ENCODE measurements at places on chromosomes 16 and 17. TPM values are rescaled to one million over a fixed set of nuclear protein-coding genes. Genes with fewer than 3 reads are reported as not detected.

- no peak for DNase-seq
These were observed 42.7 kb downstream of the PLXDC1 start for GRCh38 chr17:39108461-39109375.

DNA sequence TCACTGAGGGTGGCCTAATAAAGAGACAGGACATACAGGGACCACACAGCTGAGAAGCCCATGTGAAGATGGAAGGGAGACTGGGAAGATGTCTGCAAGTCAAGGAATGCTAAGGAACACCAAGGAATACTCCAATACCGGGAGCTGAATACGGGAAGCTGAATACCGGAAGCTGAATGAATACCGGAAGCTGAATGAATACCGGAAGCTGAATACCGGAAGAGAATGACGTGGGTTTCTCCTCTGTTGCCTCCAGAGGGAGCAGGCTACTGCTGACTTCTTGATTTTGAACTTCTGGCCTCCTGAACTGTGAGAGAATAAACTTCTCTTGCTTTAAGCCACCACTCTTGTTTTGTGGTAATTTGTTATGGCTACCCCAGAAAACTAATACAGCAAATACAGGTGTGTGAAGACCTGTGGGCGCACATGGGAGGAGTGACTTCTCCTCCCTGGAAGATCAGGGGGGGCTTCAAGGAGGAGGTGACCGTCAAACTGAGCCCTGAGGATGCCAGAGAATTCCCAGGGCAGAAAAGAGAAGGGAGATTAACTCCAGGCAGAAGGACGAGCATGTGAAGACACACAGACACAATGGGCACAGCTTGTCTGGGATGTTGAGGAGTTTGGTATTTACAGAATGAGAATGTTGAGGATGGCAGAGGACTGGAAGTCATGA lies 259.9 kb downstream of the IRF8 start:
- DNase-seq: no peak

DNA sequence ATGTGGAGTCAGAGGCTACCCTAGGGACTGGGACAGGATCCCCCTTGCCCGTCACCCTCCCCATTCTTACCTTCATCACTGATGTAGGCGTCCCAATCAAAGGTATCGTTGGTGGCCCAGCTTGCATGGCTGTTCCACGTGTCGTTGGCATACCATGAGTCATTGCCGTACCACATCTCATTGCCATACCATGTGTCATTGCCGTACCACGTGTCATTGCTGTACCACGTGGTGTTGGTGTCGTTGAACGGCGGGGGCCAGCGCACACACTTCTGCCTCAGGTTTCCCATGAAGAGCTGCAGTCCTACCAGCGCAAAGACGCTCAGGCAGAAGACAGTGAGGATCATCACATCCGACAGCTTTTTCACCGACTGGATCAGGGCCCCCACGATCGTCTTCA lies 4.8 kb downstream of the SCN4A start:
- no peak for DNase-seq

DNA sequence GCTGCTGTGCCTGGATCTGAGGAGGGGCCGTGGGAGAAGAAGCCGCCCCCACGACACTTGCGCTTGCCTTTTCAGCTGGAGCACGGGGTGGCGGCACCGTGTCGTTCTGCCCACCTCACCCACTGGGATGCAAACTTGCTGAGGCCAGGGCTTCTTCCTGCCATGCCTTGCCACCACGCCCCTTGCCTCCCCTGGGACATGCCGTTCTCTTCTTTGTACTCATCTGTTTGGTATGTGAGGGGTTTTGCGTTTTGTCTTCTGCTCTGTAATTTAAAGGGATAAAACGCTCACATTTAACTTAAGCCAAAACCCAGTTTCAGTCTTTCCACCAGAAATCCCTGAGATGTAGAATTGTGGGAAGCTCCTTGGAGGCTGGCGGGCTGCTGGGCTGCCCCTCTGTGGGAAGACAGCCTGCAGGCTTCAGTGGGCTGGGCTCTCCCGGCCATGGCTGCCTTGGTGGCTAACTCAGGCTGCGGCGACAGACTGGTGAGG lies 180.2 kb downstream of the RPTOR start:
- DNase-seq: no peak

DNA sequence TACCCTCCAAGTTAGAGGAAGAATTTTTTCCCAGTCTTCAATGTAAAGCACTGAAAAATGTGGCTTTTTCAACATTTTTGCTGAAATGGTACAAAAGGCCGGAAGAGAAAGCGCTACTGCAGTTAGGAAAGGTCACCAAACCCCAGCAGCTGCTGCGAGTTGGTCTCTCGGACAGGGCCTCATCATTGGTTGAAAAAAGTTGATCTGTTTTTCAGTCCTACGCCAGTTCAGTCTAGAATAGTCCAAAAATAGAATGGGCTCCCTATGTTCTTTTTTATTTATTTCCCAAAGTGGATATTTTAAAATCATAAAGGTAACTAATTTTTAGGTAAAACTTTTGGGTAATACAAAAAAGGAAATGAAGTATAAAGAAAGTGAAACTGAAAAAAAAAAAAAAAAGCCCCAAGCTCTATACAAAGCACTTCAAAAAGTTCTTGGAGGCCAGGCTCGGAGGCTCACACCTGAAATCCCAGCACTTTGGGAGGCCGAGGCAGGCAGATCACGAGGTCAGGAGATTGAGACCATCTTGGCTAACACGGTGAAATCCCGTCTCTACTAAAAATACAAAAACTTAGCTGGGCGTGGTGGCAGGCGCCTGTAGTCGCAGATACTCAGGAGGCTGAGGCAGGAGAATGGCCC lies 17.4 kb downstream of the ADAP2 start:
- no peak for DNase-seq

DNA sequence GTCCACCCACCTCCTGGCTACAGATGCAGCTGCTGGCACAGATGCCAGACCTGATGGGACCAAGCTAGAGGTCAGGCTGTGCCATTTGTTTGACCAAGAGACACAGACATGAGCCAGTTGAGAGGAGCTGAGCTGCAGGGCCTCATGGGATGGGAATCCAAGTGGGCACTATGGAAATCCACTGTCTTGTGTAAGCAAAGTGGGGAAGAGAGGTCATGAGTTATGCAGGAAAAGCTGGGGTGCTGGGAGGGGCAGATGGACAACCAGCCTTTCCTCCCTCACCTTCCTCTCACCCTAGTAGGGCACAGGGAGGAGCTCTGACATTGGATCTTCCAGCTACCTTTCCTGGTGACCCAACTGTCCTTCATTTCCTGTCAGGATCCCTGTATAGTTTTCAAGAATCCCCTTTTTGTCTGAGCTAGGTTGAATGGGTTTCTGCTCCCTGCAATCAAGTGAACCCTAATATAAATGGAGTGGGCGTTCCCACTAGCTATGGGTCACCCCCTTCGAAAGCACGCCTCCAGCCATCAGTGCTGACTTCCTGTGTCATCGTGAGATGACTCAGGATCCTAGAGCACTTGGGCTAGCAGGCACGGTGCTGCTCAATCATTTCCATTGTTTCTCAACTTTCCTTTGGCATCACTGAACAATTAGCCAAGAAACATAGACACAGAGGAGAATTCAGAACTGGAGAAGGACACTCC lies 13.6 kb downstream of the ATPAF2 start:
- DNase-seq: no peak

- no peak for DNase-seq
These were observed 81.4 kb upstream of the DYNLRB2 start for GRCh38 chr16:80459331-80459777.

DNA sequence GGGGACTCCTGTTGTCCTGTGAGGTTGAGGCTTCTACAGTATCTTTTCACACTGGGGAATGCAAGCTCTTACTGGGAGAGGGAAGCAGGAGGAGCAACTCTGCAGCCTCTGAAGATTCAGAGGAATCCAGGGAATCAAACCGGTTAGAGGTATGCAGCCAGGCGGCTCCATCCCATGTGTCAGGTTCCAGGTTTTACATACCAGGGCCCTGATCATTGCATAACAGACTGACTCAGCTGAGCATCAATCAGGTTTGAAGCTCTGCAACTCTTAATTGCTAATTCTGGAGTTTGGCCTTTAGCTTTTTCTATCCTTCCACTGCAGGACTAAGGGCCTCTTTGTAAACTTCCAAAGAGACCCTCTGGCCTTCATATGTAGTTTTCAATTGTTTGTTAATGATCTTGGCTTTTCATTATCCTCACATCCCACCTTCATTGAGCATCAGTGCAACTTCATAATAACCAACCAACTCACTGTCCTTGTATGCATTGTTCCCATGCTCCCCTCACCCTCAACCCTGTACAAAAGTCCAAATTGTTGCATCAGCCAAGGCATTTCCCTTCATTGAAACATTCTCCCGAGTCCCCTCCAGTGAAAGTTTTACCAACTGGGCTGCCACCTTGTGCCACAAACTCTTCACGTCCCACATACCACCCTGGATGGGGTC lies 59.7 kb upstream of the DHX40 start:
- DNase-seq: no peak

GRCh38 chr17:32126325-32126724 lies 16.0 kb upstream of the RHOT1 start:
- no peak for DNase-seq

- DNase-seq: no peak
These were observed 774.5 kb upstream of the RBFOX1 start for GRCh38 chr16:6558126-6558525.

GRCh38 chr16:1979271-1980029 lies 1.8 kb downstream of the NOXO1 start:
- DNase-seq: no peak

DNA sequence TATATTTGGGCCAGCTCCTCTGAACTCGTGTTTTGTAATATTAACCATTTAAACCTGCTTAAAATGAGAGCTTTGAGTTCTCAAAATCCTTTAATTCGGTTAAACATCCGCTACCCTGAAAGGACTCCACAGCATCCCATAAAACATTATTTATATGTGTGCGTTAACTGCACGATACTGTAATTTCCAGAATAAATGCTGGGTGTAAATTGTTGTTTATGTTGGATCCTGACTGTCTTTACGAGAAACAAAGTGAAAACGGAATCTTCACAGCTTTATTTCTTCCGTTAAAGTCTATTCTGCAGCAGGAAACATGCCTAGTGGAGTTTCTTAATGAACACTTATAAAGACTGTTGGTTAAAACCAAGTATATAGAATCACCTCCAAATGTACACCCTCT lies 143.4 kb downstream of the SNX11 start:
- no peak for DNase-seq

- no peak for DNase-seq
These were observed 21.4 kb downstream of the TOM1L2 start for GRCh38 chr17:17950806-17951205.

GRCh38 chr17:48013876-48014594 lies 23.6 kb downstream of the COPZ2 start:
- no peak for DNase-seq

The COX6A2 gene
- polyA plus RNA-seq: 15.2 TPM

The RTN4RL1 gene
- 0.64 TPM for polyA plus RNA-seq

The SLX1B gene
- polyA plus RNA-seq: 8.9 TPM

The MSI2 gene
- 47.6 TPM for polyA plus RNA-seq

The NPIPA8 gene
- polyA plus RNA-seq: 2.2 TPM

The SMCR8 gene
- polyA plus RNA-seq: 11.1 TPM

The LRRC46 gene
- polyA plus RNA-seq: 12.8 TPM

The NAGPA gene
- polyA plus RNA-seq: 10.6 TPM

The CLDN7 gene
- polyA plus RNA-seq: 34.9 TPM

The RASL10B gene
- polyA plus RNA-seq: 3.0 TPM

The HS3ST3A1 gene
- polyA plus RNA-seq: 3.7 TPM

The CDRT15 gene
- 1.0 TPM for polyA plus RNA-seq

The FLYWCH1 gene
- 21.7 TPM for polyA plus RNA-seq

The SPATA32 gene
- polyA plus RNA-seq: 0.45 TPM

The TNFRSF17 gene
- polyA plus RNA-seq: 0.30 TPM
